ENCODE measurements at places on chromosomes 12 and 14. TPM values are rescaled to one million over a fixed set of nuclear protein-coding genes. Genes with fewer than 3 reads are reported as not detected.

DNA sequence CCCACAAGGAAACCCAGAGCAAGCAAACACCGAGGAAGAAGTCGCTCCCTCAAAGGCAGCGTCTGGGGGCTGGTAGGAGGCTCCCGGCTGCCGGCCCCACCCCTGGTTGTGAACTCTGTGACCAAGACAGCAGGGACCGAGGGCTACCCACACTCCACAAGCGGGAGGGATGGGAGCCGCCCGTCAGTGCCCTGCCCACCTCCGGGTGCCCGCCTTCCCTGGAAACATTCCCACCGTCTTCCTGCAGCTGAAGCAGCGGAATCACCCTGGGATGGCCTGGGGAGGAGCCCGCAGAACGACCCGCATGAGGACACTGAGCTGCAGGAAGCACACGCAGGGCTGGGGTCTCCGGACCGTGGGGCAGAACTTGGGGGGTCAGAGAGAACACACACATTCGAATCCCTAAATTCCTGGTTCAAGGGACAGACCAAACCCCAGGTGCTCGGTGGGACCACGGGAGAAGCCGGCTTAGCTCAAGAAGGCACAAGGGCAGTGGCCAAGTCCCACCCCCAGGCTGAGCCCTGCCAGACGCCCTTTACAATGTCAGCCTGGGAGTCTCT, 33.5 kb upstream of the C14orf180 start:
- DNase-seq, result no peak
- H3K4me3 ChIP-seq, result no peak overlapping the region
- peaks cover 7% of the 10 kb centered on the region for H3K4me1 ChIP-seq
- H3K36me3 ChIP-seq, result no peaks in the 10 kb centered on the region

DNA sequence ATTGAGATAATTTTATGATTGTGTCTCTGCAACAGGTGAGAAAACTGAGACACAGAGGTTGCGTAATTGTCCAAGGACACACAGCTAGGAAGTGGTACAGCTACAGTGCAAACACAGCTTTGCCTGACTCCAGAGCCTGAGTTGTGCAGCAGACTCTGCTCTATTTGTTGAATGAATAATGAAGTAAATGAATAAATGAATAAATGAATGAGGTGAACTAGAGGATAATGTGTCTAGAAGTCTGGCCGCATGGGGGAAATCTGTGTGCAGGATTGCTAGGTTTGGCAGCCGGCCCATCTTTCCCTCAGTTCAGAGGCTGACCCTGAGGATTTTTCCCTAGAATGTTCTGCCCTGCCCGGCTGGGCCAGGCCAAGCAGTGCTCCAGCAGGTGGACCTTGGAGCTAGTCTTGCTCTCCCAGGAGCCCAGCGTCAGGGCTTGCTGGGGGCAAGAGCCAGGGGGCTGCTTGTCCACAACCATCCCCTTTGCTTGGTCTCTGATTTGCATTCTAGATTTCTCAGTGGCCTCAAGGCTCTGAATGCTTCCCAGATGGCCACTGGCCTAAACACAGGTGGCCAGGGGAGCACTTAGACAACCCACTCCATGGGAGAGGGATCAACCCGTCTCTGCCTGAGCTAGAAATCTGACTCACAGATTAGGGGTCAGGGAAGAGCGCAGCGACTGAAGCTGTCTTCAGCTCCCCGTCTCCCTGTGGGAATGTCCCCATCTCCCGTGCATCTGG, 225.2 kb downstream of the C12orf75 start:
- H3K36me3 ChIP-seq, result no peaks in the 10 kb centered on the region
- DNase-seq, result no peak
- no peak overlapping the region for H3K4me3 ChIP-seq
- no peaks in the 10 kb centered on the region for H3K4me1 ChIP-seq

GARIN6 gene
- not detected for total RNA-seq

PTPRO gene
- 0.52 TPM for total RNA-seq

DNA sequence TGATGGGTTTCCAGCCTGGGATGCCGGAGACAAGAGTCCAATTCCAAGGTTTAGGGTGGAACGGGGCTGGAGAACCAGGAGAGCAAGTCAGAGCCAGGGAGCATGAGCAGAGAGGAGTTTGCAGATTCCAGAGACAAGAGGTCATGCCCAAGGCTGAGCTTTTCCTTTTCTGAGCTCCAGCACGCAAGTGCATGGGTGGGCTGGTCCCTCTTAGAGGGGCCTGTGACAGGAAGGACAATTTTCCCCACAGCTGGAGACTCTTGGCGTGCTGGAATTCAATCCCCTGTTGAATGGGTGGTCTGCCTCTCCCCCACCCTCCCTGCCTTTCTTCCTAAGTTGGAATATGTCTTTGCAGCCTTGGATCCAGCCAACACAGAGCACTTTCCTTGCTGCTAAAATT, 431.9 kb downstream of the BCL11B start:
- H3K36me3 ChIP-seq, result no peaks in the 10 kb centered on the region
- H3K4me3 ChIP-seq, result no peak overlapping the region
- no peaks in the 10 kb centered on the region for H3K4me1 ChIP-seq
- peaks cover 10% of the 10 kb centered on the region for H3K27me3 ChIP-seq
- H3K27ac ChIP-seq, result no peak overlapping the region

SAMD15 gene
- 0.42 TPM for total RNA-seq

ASCL1 gene
- total RNA-seq, result not detected

GMPR2 gene
- 43.1 TPM for total RNA-seq

Data from esophagus muscularis mucosa (tissue), 4 donors.